ENCODE measurements at places on chromosomes 12 and 14. TPM values are rescaled to one million over a fixed set of nuclear protein-coding genes. Genes with fewer than 3 reads are reported as not detected.

The DLGAP5 gene
- 1.5 TPM for total RNA-seq

The PLEK2 gene
- 24.0 TPM for total RNA-seq

The ADCY4 gene
- 7.9 TPM for total RNA-seq

The TSHR gene
- 1.2 TPM for total RNA-seq

The NANOG gene
- not detected for total RNA-seq

The EMP1 gene
- total RNA-seq, result 715 TPM

The KRT3 gene
- total RNA-seq, result not detected

The P2RX7 gene
- 7.1 TPM for total RNA-seq

The EXOC3L4 gene
- total RNA-seq, result 43.6 TPM

The CCDC175 gene
- total RNA-seq, result not detected

The PLEKHG7 gene
- total RNA-seq, result 3.0 TPM

The HSPA2 gene
- 51.2 TPM for total RNA-seq

The OTOGL gene
- total RNA-seq, result not detected

The OTX2 gene
- not detected for total RNA-seq

The FOXG1 gene
- not detected for total RNA-seq

The CCDC177 gene
- not detected for total RNA-seq

The CCDC196 gene
- not detected for total RNA-seq

The KRT7 gene
- total RNA-seq, result 0.75 TPM

The CCT2 gene
- total RNA-seq, result 29.7 TPM

The DDX47 gene
- total RNA-seq, result 47.8 TPM

The MAX gene
- 96.4 TPM for total RNA-seq

The ESPL1 gene
- total RNA-seq, result 12.3 TPM

The CD69 gene
- total RNA-seq, result not detected

The SOAT2 gene
- total RNA-seq, result 0.41 TPM

The NEUROD4 gene
- total RNA-seq, result not detected

The RIMKLB gene
- 5.2 TPM for total RNA-seq

The TSPAN9 gene
- 4.2 TPM for total RNA-seq

The SCN8A gene
- total RNA-seq, result 0.37 TPM

The IL26 gene
- total RNA-seq, result not detected

The SVOP gene
- not detected for total RNA-seq

The C14orf180 gene
- 0.32 TPM for total RNA-seq

The PRB2 gene
- total RNA-seq, result not detected

The PTPRR gene
- 31.4 TPM for total RNA-seq

The MEG3 gene
- total RNA-seq, result 156 TPM

The KCNMB4 gene
- 10.9 TPM for total RNA-seq

The TSPAN11 gene
- total RNA-seq, result 3.0 TPM

The GDF3 gene
- total RNA-seq, result not detected

The AHNAK2 gene
- 22.3 TPM for total RNA-seq

The BHLHE41 gene
- not detected for total RNA-seq

The IFI27L1 gene
- 21.3 TPM for total RNA-seq

The SYCP3 gene
- not detected for total RNA-seq

The KIF5A gene
- total RNA-seq, result 1.3 TPM

The ANG gene
- 34.6 TPM for total RNA-seq

The TCL1B gene
- total RNA-seq, result 0.64 TPM

The IFNG-AS1 gene
- 0.68 TPM for total RNA-seq

The COL2A1 gene
- total RNA-seq, result 0.75 TPM

The PZP gene
- total RNA-seq, result not detected

The ZBTB42 gene
- 5.9 TPM for total RNA-seq

The COCH gene
- 2.5 TPM for total RNA-seq

Measured in transverse colon (tissue), 4 donors.